Neural progenitor cell (in vitro differentiated cells): ENCODE measurements at places on chromosomes 5 and 9. TPM values are rescaled to one million over a fixed set of nuclear protein-coding genes. Genes with fewer than 3 reads are reported as not detected.

RABL6 gene
- total RNA-seq: 71.2 and 148 TPM in 2 replicates

NUDCD2 gene
- total RNA-seq: 30.0 and 68.2 TPM in 2 replicates

DNAH5 gene
- 0.39 and 0.62 TPM in 2 replicates for total RNA-seq

NTMT1 gene
- total RNA-seq: 22.2 and 29.8 TPM in 2 replicates

TAF11L4 gene
- total RNA-seq: not detected in 2 replicates

ABL1 gene
- total RNA-seq: 38.4 and 74.0 TPM in 2 replicates

CSF1R gene
- not detected in 2 replicates for total RNA-seq

SHROOM1 gene
- 0.36 and 2.0 TPM in 2 replicates for total RNA-seq

SPINK14 gene
- not detected in 2 replicates for total RNA-seq

POU5F2 gene
- total RNA-seq: 0.93 and 1.0 TPM in 2 replicates

ZNF608 gene
- total RNA-seq: 168 and 213 TPM in 2 replicates

GFI1B gene
- total RNA-seq: 0.28 TPM in 1 of 2 replicates, not detected in the other

MTX3 gene
- 43.1 and 64.0 TPM in 2 replicates for total RNA-seq

PIP5K1B gene
- 1.3 and 3.2 TPM in 2 replicates for total RNA-seq

TMEM232 gene
- 2.0 and 5.2 TPM in 2 replicates for total RNA-seq

EIF4EBP3 gene
- total RNA-seq: 0.53 and 1.1 TPM in 2 replicates

SH3TC2 gene
- total RNA-seq: 0.12 and 0.69 TPM in 2 replicates

OR1B1 gene
- total RNA-seq: not detected in 2 replicates

SH2D3C gene
- total RNA-seq: 1.8 and 1.9 TPM in 2 replicates

TXNDC8 gene
- total RNA-seq: not detected in 2 replicates

SPATA31A3 gene
- not detected in 2 replicates for total RNA-seq

MYOT gene
- total RNA-seq: not detected in 2 replicates

SCGB3A2 gene
- total RNA-seq: not detected in 2 replicates

FAM200C gene
- 15.8 and 25.3 TPM in 2 replicates for total RNA-seq

GRXCR2 gene
- total RNA-seq: not detected in 2 replicates

ENTPD2 gene
- not detected in 2 replicates for total RNA-seq

PITX1 gene
- total RNA-seq: not detected in 2 replicates

MARCHF11 gene
- not detected in 2 replicates for total RNA-seq

SNCB gene
- total RNA-seq: 1.1 TPM in 1 of 2 replicates, not detected in the other

SPINK1 gene
- not detected in 2 replicates for total RNA-seq

GIN1 gene
- 11.2 and 42.0 TPM in 2 replicates for total RNA-seq

ORM2 gene
- total RNA-seq: 0.43 TPM in 1 of 2 replicates, not detected in the other

HAVCR1 gene
- total RNA-seq: not detected in 2 replicates

IFNW1 gene
- not detected in 2 replicates for total RNA-seq

SGCD gene
- total RNA-seq: under 0.01 TPM in 1 of 2 replicates, not detected in the other
